ENCODE measurements at places on chromosomes 2 and 18. TPM values are rescaled to one million over a fixed set of nuclear protein-coding genes. Genes with fewer than 3 reads are reported as not detected.

- DNase-seq, result no peak
Observed at GRCh38 chr2:235756491-235756890, 262.6 kb downstream of the AGAP1 start.

DNA sequence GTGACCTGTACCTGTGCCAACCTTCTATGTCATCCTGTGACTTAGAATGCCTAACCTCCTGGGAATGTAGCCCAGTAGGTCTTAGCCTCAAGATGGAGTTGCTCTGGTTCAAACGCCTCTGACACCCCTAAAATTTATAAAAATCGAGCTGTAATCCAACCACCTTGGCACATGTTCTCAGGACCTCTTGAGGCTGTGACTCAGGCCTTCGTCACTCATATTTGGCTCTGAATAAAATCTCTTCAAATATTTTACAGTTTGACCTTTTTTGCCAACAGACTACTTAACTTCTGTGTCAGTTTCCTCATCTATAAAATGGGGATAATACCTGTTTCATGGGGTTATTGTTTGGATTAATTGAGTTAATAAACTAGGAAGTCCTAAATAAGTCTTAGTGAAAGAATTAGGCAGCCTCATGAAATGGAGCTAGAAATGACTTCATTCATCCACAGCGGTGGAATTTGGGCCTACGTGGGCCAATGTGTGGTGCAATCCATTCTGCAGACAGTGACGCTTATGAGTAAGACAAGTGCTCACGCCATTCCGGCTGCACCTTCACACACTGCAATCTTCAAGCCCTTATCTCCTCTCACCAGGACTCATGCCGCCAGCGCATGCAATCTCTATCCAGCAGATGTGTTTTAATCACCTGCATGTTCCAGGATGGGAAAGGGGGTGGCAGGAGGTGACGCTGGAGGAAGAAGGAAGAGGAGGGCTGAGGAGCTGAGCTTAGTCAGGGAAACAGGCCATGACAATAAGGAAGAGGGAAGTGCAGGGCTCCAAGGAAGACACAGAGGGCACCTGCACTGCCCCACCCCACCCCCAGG lies 2.0 kb upstream of the UBE2F start:
- DNase-seq, result no peak

GRCh38 chr2:33496726-33497125 lies 20.3 kb downstream of the RASGRP3 start:
- no peak for DNase-seq

- DNase-seq, result no peak
Observed at GRCh38 chr18:48409591-48410094, 460 bp upstream of the ZBTB7C start.

Gene LBH
- polyA plus RNA-seq, result 174 TPM

Gene GPAT2
- 4.2 TPM for polyA plus RNA-seq

Gene LYG2
- 0.54 TPM for polyA plus RNA-seq

Data from right lung (tissue), 10 donors.